ENCODE measurements at places on chromosomes 11 and 22.

- DNase-seq: no peak
Measured at GRCh38 chr11:128552783-128553661, 34.3 kb downstream of the ETS1 start.

DNA sequence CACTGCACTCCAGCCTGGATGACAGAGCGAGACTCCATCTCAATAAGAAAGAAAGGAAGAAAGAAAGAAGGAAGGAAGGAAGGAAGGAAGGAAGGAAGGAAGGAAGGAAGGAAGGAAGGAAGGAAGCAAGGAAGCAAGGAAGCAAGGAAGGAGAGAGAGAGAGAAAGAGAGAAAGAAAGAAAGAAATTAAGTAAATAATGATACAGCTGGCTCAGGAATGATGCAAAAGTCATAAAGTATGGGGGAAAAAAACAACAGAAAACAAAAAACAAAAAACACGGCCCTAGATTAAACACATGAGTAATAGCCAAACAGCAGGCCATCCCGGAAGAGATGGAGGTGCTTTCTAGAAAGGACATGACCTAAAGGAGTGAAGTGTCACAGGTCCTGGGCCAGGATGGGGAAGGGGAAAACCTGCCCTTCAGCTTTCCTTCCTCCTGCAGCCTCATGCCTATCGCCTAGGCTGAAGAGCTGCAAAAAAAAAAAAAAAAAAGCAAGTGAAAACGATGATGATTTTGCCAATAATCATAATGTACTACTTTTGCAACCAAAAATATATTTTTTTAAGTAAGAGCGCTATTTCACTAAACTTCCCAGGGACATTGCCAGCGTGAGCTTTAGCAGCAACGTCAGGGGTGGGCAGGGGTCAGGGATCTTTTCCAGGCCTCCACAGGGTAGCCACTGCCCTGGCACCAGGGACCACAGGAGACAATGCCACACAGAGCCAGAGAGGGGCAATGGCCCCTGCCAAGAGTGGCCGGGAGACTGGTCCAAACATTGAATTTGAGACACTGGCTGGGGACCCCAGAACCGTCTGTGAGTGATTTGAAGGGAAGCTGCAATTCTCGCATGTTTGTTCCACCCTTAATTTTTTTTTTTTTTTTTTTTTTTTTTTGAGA, 28.2 kb upstream of the TMPRSS4 start:
- no peak for DNase-seq

DNA sequence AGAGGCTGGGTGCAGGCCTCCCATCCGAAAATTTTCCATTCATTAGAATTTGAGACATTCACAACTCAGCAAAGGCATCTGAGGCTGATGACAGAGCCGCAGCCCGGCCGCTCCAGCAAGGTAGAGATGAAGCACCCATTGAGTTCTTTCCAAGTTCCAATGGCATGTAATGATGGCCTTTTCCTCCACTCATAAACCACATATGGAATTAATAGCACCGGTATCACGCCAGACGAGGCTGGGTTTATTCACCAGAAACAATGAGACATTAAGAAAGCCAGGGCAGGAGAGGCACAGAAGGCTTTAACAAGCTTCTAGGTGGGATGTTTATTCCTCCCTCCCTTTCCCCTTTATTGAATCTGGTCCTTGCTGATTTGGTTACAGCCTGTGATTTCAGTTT, 534.4 kb downstream of the MN1 start:
- DNase-seq: no peak

DNA sequence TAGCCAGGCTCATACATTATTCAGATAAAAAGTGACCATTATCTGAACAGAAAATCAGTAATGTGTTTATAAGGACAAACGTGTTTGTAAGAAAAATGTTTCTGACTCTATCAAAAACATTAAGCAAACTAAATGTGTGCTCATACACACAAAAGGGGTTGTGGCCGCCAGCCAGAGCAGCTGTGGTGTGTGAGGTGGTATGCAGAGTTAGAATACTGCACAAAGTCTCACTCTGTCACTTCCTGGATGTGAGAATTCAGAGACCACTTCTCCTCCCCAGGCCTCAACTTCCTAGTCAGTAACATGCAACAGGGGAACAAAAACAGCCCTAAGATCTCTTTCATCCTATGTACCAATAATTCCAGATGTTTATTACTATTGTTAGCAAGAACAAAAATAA, 9.4 kb downstream of the OR5B21 start:
- no peak for DNase-seq
